DMS153 (cell line): ENCODE measurements at places on chromosomes 3 and 15.

- DNase-seq, result no peak
Observed at GRCh38 chr15:77352887-77353286, 67.0 kb downstream of the PEAK1 start.

DNA sequence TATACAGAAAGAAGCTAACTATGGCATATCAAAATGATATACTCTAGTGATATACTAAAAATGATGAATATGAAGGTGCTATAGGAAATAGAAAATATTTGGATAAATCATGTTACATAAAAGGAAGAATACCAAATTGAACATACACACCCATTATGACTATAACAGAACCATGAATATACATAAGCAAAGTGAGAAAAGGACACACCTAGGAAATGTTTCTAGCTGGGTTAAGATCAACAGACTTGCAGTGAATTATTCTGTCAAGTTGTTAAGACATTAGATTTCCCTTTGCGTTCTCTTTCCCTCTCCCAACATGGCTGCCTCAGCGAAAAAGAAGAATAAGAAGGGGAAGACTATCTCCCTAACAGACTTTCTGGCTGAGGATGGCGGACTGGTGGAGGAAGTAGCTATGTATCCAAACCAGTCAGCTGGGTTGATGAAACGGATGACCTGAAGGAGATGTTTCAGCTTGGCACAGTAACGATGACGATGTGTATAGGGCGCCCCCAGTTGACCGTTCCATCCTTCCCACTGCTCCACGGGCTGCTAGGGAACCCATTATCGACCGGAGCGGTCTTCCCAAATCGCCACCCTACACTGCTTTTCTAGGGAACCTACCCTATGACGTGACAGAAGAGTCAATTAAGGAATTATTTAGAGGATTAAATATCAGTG is 20.2 kb upstream of the PARP14 start:
- no peak for DNase-seq

DNA sequence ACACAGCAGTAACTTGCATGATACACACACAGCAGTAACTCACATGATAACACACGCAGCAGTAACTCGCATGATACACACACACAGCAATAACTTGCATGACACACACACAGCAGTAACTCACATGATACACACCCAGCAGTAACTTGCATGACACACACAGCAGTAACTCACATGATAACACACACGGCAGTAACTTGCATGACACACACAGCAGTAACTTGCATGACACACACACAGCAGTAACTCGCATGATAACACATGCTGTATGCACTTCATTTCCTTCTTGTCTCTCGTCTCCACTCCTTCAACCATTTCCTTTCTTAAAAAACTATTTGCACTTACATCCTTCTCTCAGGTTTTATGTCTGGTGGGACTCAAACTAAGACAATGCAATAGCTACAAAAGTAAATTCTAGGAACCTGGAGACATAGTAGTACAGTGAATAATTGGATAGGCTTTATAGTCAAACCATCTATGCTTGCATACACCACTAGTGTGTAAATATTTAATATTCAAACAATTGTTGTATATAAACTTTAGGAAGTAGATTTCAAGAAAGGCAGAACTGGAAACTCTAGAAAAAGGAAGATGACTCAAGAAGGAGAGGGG is 130.8 kb downstream of the UACA start:
- no peak for DNase-seq

DNA sequence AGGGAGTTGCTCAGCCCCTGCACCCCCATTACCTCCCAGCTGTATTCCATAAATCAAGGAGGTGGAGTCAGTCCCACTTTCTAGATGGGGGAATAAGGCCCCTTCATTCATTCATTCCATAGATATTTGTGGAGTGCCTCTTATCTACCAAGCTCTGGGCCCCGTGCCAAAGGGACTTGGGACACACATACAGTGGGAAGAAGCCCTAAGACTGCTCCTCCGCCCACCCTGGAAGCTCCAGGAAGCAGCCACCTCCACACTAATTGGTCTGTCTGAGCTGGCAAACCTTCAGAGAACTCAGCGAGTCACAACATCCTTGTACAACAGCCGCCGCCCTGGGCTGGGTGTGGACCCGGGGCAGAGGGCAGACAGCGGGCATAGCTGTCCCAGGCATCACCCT is 6.4 kb downstream of the STRA6 start:
- DNase-seq, result no peak
